ENCODE measurements at places on chromosomes 16 and 17.
A peak's percentile ranks its signal among the peaks of the same experiment; 100 is the strongest.

DNA sequence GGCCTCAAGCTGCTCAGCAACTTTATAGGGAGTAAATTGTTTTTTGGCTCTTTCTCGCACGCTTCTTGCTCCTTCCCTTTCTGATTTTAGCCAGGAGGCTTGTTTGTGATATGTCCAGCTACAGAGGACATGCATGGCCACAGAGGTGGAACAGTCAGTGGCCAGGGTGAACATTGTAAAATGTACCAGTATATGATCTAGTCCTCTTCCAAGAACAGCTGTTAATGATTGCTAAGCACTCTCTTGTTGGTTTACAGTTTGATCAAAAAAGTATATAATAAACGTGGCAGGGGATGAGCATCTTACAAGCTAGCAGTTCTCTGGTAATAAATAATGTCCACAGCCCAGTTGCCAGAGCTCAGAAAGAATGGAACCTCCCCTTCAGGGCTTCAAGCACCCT lies 461.7 kb upstream of the DYNLRB2 start:
- no peak for DNase-seq

- no peak for DNase-seq
These were observed 505.4 kb upstream of the C16orf82 start for GRCh38 chr16:26561303-26561702.

GRCh38 chr16:74682556-74682955 lies 15.9 kb upstream of the RFWD3 start:
- no peak for DNase-seq

- no peak for DNase-seq
These were observed 90.8 kb downstream of the DYNLRB2 start for GRCh38 chr16:80631581-80631980.

GRCh38 chr16:57134982-57135381 lies 42.6 kb downstream of the CPNE2 start:
- no peak for DNase-seq

- DNase-seq, result no peak
These were observed 2.2 kb upstream of the ARL4D start for GRCh38 chr17:43396491-43397060.

DNA sequence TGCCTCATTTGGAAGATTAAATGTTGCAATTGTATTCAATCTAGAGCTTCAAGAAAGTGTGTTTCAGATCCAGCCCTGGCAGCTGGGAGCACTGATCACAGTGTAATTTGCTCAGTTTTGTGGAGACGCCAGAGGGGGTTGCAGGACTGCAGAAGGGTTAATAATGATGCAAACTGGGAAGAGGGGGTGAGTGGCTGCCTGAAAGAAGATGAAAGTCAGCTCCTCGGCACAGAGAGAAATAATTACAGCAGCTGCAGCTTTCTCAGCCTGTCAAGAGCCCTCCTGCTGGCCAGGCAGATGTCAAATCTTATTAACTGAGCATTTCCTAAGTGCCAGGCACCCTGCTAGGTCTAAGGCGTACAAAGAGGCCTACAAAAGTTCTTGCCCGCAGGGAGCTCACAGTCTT lies 97.7 kb downstream of the ZNF18 start:
- DNase-seq, result peak; percentile 35

DNA sequence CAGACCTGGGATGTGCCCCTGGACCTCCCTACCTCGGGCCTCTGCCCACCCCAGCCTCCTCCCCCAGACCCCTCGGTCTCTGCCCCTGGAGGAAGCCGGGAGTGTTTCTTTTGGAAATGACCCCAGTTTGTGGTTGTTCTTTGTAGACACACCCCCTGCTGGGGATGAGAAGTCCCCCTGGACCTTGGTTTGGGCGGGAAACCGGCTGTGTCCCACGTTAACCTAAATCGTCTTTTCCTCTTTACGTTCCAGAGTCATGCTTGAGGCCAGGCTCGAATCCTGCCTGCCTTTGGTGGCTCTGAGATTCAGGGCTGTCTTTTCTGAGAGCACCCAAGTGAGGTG lies 116.6 kb downstream of the METRNL start:
- peak; percentile 76 for DNase-seq

GRCh38 chr17:14590459-14591250 lies 289.8 kb downstream of the HS3ST3B1 start:
- DNase-seq, result no peak

- DNase-seq, result no peak
These were observed 79.6 kb downstream of the TMEM132E start for GRCh38 chr17:34658811-34659560.

GRCh38 chr16:55398762-55399161 lies 74.8 kb downstream of the IRX6 start:
- DNase-seq, result no peak

DNA sequence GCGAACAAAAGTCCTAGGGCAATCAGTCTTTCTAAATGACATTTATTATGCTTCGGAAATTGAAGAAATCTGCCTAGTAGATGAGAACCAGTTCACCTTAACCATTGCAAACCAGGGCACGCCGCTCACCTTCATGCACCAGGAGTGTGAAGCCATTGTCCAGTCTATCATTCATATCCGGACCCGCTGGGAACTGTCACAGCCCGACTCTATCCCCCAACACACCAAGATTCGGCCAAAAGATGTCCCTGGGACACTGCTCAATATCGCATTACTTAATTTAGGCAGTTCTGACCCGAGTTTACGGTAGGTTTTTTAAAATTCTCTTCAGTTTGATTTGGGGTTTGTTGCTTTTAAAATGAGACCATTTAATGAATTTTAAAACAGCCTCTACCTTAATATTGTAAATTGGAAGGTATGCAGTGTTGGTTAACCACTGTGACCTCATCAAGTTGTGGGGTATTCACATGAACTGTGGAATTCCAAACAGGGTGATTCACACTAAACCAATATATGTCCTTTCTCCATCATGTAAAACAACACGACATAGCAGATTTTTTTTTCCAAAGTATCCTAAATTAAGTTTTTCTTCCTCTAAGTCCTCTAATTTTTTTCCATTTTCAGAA lies 6.2 kb upstream of the EVI2A start:
- peak; percentile 94 for DNase-seq

- DNase-seq, result no peak
These were observed 103.0 kb downstream of the RAB11FIP4 start for GRCh38 chr17:31494259-31495021.

GRCh38 chr17:79433379-79433778 lies 177.5 kb downstream of the RBFOX3 start:
- no peak for DNase-seq

DNA sequence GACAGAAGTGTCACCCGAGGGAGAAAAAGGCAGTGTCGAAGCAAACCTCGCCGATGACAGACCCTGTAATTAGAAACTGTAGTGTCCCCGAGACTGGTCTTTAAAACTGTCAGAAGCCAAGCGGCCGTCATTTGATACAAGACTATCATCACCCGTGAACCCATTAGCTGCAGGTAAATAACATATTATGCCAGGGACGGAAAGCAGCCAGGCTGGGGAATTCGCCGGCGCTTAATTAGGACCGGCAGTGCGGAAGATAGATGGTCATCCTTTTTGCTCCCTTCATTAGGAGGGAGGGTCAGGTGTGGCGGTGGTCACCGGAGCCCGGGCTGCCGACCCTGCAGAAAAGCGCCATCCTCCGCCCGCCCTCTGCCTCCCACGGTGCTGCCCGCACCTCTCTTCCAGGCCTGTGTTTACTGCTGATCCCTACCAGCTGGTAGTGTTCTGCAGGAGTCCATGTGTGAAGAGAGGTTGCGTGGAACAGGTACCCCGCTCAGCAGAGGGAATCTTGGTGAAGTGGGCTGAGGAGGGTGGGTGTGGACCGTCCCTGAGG lies 109.4 kb upstream of the GSE1 start:
- DNase-seq, result no peak

GRCh38 chr17:33389504-33390135 lies 96.5 kb upstream of the ASIC2 start:
- peak; percentile 1 for DNase-seq

DNA sequence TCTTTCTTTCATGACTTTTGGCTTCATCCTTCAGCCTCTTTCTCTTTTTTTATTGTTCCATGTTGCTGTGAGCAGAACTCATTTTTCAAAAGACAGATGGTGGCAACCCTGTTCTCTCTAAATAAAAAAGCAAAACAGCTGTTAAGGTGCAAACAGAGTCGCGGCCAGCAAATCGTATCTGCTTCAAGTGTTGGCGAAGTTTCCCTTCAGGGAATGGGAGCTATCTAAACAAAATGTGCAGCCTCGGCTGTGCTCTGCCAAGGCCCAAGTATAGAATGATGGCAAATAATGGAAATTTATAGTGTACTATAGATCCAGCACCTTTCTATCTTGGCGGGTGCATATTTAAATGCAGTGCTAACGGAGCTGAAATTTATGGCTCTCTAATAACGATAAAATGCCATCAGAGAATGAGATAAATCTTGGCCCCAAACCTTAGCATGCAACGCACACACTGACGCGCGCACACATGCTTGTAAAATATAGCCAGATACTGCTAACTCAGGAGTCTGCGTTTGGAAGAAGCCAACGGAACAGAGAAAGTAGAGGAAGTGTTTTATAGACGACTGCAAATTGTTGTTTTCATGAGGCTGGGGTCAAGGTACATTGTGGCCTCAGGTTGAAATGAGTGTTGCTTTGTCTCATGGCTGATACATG lies 315.5 kb upstream of the RBFOX1 start:
- DNase-seq, result no peak

DNA sequence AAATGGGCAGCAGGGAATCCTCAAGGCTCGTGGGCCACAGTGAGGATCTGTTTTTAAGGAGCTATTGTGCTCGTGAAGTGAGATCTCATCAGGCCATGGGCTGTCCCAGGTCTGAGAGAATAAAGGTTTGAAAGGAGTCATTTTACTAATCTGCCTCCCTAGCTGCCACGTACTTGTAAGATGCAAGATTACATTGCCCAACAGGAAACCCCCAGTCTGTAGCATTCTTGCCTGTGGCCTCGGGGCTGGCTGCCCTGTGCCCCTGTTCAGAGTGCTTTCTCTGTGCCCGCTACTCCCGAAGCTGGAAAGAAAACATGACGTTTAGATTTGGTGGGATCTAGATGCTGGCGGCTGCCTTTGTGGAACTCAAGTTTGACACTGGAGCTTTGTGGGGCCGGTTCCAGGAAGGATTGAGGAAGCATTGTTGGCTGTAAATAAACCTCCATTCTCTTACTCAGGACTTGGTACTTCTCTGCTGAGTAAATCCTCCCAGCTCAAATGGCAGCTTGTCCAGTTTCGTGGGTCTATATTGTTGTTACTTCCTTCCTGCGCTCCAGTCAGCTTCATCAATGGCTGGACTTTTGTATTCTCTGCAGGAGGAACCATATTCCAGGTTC lies 21.2 kb downstream of the SAP30BP start:
- peak; percentile 61 for DNase-seq

GRCh38 chr17:43360739-43361505 lies 37.9 kb upstream of the ARL4D start:
- DNase-seq, result peak; percentile 98

- no peak for DNase-seq
These were observed 6.6 kb upstream of the PMP22 start for GRCh38 chr17:15271741-15272140.

DNA sequence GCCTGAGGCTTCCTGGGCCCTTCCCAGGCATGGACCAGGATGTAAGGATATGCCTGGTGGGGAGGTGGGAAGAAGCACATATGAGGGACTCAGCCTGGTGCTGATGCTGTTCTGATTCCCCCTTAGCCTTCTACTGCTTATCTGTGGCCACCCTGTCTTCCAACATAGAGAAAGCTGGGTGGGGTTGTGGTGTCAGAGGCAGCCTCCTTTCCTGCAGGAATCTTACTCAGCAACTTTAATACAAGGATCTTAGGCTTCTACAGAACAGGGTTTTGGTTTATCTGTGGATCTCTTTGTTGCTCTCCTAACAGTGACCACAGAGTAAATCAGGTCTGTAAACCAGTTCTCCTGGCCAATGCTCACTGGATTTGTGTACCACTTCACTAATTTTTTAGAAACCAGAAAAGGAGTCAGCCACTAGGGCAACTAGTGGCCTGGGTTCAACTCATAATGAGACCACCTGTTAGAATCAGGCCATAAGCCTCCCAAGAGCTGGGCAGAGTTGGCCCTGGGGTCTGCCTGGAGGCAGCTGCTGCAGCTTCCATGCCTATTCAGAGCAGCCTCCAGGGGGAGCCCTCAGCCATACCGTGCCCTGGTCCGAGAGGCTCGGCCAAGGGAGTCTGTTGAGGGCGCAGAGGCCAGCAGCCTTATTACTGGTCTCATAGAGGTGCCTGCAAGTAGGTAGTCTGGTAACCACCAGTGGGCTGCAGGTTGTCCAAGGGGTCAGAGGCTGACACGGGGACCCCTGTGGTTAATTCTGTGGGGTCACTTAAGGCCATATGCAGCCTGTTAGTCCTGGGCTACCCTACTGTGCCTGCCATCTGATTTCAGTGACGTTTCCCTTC lies 7.1 kb downstream of the HAS3 start:
- DNase-seq, result peak; percentile 60

GRCh38 chr16:1973461-1974156 lies 1.8 kb downstream of the TBL3 start:
- DNase-seq, result no peak

DNA sequence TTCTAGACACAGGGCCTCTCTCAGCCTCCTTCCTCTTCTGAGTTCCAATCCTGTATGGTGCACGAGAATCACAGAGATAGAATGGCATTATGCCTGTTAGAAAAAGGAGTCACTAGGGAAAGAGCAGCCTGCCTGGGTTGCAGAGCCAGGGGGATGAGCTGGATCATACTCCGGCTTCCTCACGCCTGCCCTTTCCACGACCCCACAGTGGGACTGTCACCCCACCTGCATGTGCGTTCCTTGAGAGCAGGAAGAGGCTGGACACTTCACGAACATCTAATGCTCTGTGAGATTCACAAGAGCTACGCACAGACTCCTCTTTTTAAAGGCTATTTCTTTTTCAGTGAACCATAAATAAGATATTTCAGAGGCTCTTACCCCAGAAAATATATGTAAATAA lies 54.8 kb downstream of the N4BP1 start:
- DNase-seq, result peak; percentile 45

DNA sequence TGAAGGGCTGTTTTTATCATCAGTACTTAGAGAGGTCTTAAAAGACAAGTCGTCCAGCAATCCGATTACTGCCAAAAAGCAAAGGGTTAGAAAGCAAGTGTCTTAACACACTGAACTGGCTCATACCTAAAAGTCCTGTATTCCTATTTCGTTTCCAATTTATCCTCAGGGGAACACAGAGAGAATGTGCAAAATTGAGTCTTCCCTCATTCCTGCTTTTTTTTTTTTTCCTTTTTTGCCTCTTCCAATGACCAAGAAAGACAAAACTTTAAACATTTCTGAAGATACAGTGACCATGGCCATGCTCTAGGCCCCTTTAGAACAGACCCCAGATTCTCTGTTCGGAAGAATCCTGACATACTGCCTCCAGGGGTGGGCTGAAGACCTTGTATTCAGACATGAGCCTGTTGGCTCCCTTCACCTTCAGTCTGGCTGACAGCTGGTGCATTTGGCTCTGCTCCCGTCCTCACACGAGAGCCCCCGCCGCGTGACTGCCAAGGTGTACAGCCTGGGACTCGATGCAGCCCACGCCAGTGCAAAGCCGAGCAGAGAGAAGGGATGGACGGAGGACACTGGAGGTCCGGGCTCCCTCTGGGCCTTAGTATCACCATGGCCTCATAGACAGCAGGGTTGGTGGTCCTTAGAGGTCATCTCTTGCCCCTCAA lies 47.0 kb downstream of the COTL1 start:
- DNase-seq, result no peak

All from astrocyte of the hippocampus (primary cell).